NCI-H460 (cell line): ENCODE measurements at places on chromosomes 6 and 20.

GRCh38 chr6:31383149-31383548 is 20.2 kb upstream of the MICA start:
- DNase-seq: no peak

DNA sequence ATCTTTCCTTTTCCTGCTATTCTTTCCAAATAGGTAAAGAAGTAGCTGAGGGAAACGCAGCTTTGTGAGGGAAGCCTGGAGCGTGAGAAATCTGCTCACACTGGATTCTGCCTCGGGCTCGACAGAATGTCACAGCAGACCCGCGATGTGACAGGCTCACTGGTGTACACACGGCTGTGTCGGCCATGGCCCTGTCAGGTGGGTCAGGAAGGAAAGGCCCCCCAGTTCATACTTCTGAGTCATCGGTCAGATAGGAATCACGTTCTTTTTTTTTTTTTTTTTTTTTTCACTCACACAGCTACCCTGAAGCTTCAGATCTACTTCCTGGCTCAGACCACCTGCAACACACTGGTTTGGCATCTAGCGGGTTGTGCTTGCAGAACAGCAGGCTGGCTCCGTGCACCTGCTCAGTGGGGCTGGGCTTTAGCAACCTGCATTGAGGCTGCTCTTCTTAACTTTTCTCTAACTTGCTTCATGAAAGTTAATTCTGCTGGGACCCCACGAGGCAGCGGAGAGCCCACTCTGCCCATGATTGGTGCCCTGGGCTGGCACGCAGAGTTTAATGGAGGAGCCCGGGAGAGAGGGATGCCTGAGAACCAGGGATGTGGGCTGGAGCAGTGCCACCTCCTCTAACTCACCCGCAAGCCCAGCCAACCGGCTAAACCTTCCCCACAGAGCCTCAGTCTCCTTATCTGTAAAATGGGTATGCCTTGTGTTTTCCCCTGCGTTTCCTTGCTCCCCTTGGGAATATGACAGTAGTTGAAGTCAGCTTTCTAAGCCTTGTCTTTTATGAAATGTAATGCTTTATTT is 61.5 kb upstream of the FNDC1 start:
- no peak for DNase-seq

GRCh38 chr20:32160341-32160740 is 47.2 kb downstream of the PLAGL2 start:
- DNase-seq: no peak

GRCh38 chr6:5162355-5162754 is 77.2 kb downstream of the PPP1R3G start:
- no peak for DNase-seq

GRCh38 chr6:3195695-3196497 is 31.6 kb downstream of the TUBB2B start:
- no peak for DNase-seq

DNA sequence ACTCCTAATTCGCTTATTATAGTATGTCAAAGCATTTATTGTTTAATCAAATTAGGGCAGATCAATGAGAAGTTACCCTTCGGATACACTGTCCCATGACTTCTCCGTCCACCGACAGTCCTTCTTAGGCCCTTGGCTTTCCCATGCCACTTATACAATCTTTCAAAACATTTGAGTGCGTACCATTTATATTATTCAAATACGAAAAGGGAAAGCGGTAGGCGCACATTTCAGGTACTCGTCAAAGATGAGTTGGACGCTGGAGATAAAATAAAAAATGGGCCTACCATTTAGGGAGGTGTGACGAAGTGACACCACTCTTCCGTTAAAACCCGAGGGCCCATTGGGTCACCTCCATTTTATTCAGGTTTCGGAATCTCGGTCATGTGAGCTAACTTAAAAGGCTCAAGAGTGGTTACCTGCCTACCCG is 542 bp upstream of the AFG1L start:
- DNase-seq: no peak

DNA sequence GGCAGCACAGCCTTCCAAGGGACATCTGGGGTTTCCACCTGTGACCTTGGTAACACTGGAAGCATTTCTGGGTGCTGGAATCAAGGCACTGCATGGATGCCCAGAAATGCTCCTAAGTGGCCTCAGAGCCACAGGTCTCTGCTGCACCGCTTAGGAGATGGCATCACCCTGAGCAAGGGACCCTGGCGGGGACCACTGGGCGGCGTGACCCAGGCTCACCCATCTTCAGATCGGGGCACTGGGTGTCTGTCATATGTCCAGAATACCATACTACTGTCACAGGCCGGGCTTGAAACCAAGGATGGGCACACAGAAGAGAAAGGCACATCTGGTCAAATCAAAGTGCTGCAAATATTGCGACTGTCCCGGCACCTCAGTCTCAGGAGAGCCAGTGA is 45.9 kb downstream of the SSR1 start:
- no peak for DNase-seq

DNA sequence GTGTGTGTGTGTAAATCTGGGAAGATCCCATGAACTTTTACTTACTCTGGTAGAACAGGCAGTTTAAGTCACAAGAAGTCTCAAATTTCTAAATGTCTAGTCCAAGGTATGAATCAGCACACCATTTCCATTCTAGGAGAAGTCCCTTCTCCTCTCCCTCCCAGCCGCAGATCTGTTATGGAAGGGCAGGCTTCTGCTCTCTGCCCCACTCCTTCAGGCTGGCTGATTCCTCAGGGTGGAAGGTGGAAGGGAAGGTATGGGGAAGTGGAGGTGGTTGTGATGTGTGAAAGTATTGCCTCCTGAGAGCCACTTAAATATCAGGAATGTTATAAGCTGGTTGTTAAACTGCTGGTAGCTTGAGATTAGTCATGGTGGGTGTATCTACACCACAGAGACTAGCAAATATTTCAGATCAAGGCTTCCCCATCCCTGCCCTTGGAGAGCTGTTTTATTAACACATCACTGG is 44.5 kb upstream of the LAMA4 start:
- no peak for DNase-seq

DNA sequence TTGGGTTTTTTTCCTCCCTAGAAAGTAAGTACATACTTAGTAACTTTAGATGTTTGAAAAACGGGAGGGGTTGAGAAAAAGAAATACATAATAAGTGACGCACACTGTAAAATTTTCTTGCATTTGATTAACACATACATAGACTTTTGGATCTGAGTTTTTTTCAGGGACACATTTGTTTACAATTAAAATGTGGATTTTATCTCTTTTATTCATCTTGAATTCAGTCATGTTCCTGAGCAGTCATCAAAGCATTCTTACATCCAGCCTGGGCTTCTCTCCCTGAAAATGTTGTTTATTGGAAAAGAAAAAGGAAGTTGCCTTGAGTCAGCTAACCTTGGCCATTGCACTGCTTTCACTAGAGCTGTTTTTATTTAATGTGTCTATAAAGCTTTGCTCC is 8.7 kb upstream of the RPP40 start:
- no peak for DNase-seq
